Thyroid gland (tissue), 4 donors: ENCODE measurements at places on chromosomes 2 and 18. TPM values are rescaled to one million over a fixed set of nuclear protein-coding genes. Genes with fewer than 3 reads are reported as not detected.
A peak's percentile ranks its signal among the peaks of the same experiment; 100 is the strongest.

- H3K27ac ChIP-seq: no peak overlapping the region
- no peaks in the 10 kb centered on the region for H3K36me3 ChIP-seq
- DNase-seq: no peak
- no peaks in the 10 kb centered on the region for H3K4me1 ChIP-seq
Measured at GRCh38 chr2:67950919-67951318, 111.9 kb downstream of the C1D start.

- no peaks in the 10 kb centered on the region for H3K4me1 ChIP-seq
- no peak for DNase-seq
- no peaks in the 10 kb centered on the region for H3K27me3 ChIP-seq
Measured at GRCh38 chr18:36744261-36744876, 84.4 kb downstream of the TPGS2 start.

- H3K4me1 ChIP-seq: no peaks in the 10 kb centered on the region
- no peaks in the 10 kb centered on the region for H3K27me3 ChIP-seq
- no peaks in the 10 kb centered on the region for H3K36me3 ChIP-seq
- H3K27ac ChIP-seq: no peak overlapping the region
Measured at GRCh38 chr2:46827274-46828134, 88.1 kb downstream of the MCFD2 start.

GRCh38 chr2:102368461-102369109 lies 13.0 kb downstream of the IL18R1 start:
- H3K4me3 ChIP-seq: no peak overlapping the region
- no peaks in the 10 kb centered on the region for H3K36me3 ChIP-seq
- H3K27me3 ChIP-seq: no peaks in the 10 kb centered on the region
- H3K27ac ChIP-seq: no peak overlapping the region
- no peak for DNase-seq

DNA sequence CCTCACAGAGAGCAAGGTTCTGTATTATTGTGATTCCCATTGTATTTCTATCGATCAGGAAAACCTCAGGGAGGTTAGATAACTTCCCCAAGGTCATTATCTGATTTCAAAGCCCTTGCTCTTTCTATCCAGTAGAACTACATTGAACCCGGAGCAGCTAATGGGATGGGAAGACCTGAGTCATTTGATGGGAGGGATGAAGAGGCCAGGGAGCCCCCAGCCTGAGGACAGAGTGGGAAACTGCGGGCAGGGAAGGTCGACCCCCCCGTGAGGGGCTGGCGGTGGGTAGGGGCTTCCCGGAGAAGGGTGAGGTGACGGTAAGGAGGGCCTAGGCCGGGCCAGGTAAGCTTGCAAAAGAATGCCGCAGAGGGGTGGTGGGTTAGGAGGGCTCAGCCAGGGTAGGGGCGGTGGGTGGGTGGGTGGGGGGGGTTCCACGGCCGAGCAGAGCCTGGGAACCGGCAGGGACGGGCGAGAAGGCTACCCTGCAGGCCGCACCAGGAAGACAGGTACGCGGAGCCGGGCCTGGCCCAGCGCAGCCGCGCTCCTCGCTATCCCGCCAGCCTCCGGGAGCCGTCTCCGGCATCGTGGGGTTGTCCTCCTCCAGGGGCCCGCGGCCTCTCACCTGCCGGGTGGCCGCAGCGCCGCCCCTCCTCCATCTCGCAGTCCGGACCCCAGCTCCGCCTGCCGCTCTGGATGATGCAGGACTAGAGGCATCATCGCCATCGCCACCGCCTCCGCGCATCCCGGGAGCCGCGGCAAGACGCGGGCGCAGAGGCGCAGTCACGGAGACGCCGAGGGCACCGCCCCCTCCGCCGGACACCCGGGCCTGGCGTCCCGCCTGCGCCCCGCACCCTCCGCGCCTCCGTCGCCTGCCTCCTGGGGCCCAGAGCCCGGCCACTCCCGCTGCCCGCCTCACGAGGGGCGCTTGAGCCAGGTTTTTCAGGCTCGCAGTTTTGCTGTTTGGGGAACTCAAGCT lies at the start of gene GPR75:
GPR75 (minus strand) TSS at position 762 of the 976 bp plus-strand sequence. CDS start 5,211 bp downstream, outside the sequence.
- DNase-seq: peak; percentile 72

DNA sequence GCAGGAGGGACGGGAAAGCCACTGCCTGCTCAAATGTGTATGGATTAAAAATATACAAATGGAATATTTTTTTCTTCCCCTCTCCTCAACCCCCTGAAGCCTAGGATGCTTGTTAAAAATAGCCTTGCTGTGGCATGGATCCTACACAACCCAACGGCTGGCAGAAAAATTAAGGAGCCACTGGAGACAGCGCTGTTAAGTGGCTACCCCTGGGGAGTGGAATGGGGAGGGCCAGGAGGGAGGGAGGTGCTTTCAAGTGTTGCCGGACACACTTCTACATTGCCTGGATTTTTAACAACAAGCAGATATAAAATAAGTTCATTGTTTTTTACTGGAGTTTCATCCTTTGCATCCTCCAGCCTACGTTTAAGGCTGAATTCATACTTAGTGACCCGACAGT lies 66.6 kb downstream of the ZBTB7C start:
- H3K4me1 ChIP-seq: peaks cover 35% of the 10 kb centered on the region
- DNase-seq: peak; percentile 89
- H3K4me3 ChIP-seq: no peak overlapping the region

IL36G gene
- total RNA-seq: not detected

CIB4 gene
- not detected for total RNA-seq

SLC9A4 gene
- not detected for total RNA-seq
